ENCODE measurements at places on chromosomes 11 and 22. TPM values are rescaled to one million over a fixed set of nuclear protein-coding genes. Genes with fewer than 3 reads are reported as not detected.

GALNT18 gene
- 28.0 TPM for polyA plus RNA-seq

ABCC8 gene
- 1.8 TPM for polyA plus RNA-seq

THAP7 gene
- 18.1 TPM for polyA plus RNA-seq

TSGA10IP gene
- 0.19 TPM for polyA plus RNA-seq

ARHGAP32 gene
- 17.2 TPM for polyA plus RNA-seq

PHETA2 gene
- polyA plus RNA-seq = 13.6 TPM
